ENCODE measurements at places on chromosomes 5 and 9.

- ATAC-seq, result no peak
These were observed 295.0 kb downstream of the CAAP1 start for GRCh38 chr9:26597542-26598149.

DNA sequence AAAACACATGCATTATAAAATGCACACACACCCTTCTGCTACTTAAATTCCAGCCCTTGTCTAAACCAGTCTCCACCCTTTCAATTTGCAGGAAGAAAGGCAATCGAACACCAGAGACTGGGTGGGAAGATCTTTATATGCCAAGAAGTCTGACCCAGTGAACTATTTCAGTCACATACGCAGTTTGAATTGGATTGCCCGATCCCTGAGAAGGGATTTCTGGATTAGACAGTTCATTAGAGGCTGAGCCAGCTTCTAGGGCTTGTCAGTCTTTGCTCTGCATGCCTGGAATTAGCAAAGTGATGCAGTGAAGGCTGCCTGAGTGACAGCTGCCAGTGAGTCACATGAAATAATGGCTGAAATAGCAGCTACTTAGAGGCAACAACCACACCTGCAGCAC, 159.9 kb downstream of the PPP2R2B start:
- ATAC-seq, result peak; percentile 95

DNA sequence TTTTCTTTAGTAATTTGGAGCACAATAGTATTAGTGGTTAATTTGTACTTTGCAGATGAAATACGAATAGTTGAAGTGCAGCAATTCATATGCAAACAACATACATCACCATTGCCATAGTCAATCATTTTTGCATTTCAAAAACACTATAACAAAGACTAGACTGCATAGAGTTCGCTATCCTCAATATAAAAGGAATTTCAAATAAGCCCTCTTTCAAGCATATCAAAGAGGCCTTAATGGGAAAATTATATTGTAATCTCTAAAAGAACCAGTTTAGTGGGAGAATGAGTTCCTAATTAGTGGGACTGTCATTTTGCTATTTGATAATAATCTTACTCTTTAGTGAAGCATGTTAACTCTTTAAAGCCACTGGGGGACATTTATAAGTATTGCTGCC, 2302.3 kb upstream of the C9orf72 start:
- ATAC-seq, result no peak

GRCh38 chr5:90932052-90932699, 373.6 kb downstream of the ADGRV1 start:
- ATAC-seq, result no peak

All from esophagus mucosa (tissue), 1 donor.